CD4-positive, alpha-beta T cell treated with Interleukin-21 for 1 hour (primary cell): ENCODE measurements at places on chromosomes 1 and 21.
A peak's percentile ranks its signal among the peaks of the same experiment; 100 is the strongest.

DNA sequence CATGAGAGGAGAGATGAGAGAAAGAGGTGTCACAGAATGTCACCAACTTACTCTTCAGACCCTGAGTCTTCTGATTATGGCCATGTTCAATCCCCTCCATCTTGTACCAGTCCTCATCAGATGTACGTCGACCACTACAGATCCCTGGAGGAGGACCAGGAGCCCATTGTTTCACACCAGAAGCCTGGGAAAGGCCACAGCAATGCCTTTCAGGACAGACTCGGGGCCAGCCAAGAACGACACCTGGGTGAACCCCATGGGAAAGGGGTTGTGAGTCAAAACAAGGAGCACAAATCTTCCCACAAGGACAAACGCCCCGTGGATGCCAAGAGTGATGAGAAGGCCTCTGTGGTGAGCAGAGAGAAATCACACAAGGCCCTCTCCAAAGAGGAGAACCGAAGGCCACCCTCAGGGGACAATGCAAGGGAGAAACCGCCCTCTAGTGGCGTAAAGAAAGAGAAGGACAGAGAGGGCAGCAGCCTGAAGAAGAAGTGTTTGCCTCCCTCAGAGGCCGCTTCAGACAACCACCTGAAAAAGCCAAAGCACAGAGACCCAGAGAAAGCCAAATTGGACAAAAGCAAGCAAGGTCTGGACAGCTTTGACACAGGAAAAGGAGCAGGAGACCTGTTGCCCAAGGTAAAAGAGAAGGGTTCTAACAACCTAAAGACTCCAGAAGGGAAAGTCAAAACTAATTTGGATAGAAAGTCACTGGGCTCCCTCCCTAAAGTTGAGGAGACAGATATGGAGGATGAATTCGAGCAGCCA is 8.0 kb downstream of the ELOA start:
- DNase-seq: peak; percentile 55

GRCh38 chr1:26797627-26798026 is 9.9 kb downstream of the PIGV start:
- no peak for DNase-seq

DNA sequence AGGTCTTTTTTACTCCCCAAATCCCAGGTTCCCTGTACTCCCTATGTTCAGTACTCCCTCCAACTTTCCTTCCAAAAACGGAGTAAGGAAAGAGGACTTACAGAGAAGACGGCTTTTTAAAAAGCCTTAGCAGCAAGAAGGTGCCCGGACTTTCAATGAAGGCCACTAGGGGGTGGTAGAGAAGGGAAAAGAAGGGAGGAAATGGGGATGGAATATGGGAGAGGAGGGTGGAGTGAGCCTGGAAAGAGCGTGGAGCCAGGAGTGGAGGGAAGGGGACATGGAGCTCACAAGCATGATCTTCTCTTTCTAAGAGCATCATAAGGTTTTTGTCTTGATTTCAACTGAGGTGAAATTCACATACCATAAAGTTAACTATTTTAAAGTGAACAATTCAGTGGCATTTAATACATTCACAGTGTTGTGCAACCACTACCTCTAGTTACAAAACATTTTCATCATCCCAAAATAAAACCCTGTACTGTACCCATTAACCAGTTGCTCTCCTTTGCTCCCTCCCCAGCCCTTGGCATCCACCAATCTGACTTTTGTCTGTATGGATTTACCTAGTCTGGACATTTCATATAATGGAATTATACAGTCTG is 129.9 kb downstream of the ZNF281 start:
- peak; percentile 35 for DNase-seq

GRCh38 chr1:67524143-67525052 is 94.2 kb upstream of the SERBP1 start:
- no peak for DNase-seq

GRCh38 chr1:12549460-12550349 is 68.3 kb downstream of the DHRS3 start:
- no peak for DNase-seq

DNA sequence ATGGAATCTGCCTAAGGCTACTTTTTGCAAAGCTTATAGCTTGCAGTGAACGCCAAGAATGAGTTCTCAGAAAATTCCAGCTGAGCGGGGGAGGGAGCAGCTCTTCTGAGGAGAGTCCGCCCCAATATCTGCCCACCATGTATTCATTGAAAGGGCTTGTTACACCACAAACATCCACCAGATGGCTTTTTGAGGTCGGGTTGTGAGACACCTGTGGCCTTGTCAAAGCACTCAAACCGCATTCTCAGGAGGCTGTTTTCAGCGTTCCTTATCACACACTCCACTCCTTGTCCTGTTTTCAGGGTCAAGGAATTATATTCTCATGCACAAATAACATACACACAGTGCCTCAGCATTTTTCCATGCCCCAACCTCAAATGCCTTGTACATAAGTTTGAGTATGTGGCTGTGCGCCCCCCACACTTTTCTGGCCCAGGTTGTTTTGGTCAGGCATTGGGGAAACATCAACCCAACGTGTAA is 3.9 kb upstream of the C4BPB start:
- peak; percentile 70 for DNase-seq

- DNase-seq: no peak
These were observed 16.5 kb downstream of the NES start for GRCh38 chr1:156660752-156661112.

DNA sequence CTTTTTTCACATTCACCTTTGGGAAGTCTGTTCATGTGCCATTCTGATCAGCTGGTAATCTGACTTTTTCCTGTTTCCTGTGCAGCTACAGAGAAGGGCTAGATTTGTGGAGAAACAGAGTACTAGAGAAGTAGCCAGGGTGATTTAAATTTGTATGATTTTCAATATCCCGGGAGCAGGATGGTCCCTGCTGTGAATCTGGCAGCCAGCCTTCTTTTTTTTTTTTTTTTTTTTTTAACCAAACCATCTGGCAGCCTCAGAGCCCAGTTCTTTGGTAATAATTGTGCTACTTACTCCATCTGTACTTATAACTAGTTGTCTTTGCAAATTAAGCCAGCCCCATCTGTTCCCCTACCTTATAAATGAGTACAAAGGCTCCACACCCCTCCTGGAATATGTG is 248.6 kb upstream of the DEPDC1 start:
- DNase-seq: no peak

- no peak for DNase-seq
These were observed 404 bp upstream of the SCMH1 start for GRCh38 chr1:41242342-41243078.

DNA sequence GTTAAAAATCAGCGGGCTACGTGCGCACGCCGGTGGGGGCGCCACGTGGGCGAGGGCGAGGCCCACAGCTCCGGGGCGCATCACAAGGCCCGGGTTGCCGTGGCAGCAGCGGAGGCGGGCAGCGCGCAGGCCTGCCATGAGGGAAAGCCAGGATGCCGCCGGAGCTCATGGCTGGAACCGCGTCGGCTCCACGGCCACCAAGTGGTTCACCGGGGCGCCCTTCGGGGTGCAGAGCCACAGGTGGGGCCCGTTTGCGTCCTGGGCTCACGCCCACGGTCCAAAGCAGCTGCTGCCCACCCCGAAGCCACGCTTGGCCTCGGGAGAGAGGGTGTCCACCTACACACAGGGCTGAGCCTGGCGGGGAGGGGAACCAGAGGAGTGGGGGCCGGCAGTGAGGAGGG is 4.9 kb upstream of the TTC22 start:
- no peak for DNase-seq

DNA sequence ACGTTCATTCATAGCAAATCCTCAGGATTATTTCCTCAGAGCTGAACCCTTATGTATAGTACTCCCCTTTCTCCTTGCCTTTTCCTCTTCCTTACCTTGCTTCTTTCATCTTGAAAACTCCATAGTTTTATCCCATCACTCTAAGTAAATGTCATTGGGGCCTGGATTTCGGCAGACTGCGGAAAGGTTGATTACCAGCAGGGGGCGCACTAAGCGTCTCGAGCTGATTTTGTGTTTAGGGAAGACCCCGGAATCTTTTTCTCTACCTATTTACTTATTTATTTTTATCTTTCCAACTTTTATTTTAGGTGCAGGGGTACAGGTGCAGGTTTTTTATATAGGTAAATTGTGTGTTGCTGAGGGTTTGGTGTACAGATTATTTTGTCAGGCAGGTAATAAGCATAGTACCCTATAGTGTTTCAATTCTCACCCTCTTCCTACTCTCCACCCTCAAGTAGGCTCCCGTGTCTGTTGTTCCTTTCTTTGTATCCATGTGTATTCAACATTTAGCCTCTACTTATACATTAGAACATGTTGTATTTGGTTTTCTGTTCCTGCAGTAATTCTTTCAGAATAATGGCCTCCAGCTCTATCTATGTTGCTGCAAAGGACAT is 11.4 kb upstream of the MTARC1 start:
- DNase-seq: peak; percentile 11

DNA sequence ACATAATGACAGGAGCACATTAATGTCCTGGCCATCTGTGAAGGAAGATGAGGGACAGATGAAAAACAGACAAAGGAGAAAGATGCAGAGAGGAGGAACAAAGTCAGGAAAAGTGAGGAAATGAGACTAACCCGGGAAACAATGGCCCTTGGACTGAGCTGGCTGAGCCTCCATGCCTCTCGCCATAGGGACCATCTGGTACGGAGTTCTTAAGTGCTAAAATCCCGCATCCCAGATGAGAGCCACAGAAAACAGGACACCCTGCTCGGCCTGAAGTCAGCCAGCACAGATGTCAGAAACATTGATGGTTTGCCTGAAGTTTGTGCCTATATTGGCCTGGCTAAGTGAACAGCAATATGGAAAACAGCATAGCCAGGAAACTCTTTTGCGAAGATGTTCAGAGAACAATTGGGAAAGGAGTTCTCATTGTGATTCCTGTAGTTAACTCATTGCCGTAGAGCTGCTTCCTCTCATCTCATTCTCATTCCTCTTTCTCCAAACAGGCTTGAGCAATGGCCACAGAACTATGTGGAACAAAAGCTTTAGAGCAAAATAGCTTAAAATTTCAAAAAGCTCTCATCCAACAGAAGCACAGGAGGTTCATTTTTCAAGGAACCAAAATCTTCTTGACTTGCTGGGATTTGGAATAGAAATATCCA is 96.6 kb downstream of the ASTN1 start:
- no peak for DNase-seq

DNA sequence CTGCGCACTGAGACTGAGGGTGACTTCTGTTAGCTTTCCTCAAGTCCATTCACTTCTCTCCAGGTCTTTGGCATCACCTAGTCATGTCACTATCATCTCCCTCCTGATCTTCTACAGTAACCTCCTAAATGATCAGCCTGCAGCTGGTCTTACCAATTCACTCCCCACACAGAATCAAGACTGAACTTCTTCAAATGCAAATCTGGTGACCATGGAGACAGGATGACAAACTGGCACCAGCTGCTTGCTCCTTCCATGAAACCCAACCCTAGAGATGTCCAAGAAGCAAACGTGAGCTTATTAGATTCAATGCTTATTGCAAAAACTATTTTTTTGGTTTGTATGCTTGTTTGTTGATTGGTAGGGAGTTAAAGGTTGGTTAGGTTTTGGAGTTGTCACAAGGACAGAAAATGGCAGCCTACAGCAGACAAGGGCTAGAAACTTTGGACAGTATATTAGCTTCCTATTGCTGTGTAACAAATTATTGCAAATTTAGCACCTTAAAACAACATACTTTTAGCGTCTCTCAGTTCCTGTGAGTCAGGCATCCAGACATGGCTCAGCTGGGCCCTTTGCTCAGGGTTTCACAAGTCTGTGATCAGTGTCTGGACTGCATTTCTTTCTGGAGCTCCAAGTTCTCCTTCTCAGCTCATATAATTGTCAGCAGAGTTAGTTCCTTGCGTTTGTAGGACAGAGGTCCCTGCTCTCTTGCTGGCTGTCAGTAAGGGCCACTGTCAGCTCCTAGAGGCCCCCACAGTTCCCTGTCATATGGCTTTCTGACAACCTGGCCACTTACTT is 53.3 kb upstream of the GJA8 start:
- no peak for DNase-seq

- DNase-seq: no peak
These were observed 586 bp downstream of the COL24A1 start for GRCh38 chr1:86155807-86156565.

DNA sequence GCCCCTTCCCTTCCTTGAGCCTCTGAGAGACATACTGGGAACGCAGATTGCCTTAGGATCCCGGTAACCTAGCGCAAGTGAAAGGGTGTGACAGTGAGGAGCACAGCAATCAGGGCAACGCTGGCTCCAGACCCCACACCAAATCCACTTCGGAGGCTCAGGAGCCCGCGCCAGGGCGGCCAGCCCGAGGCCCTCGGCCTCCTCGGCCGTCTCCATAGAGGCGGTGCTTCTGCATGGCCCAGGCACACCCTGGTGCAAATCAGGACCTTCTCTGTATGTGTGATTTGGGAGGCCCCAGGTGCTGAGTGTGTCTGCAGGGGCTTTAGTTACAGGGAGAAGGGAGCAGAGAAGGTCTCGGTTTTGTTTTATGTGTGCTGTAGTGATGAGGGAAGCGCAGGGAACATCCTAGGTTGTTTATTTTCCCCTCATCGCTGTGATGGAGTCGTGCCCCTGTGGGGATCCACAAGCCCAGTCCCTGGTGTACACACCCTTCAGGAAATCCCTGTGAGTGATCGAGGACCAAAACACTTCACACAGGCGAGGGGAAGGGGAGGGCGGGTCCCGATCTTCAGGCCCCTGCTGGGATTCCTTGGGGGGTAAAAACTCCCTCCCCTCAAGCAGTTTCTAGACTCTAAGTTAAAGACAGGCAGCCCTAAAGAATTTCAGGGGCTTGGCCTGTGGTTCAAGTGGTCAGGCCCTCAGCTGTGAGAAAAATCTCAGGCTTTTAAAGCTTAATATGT is 9.4 kb downstream of the KIAA1614 start:
- no peak for DNase-seq

DNA sequence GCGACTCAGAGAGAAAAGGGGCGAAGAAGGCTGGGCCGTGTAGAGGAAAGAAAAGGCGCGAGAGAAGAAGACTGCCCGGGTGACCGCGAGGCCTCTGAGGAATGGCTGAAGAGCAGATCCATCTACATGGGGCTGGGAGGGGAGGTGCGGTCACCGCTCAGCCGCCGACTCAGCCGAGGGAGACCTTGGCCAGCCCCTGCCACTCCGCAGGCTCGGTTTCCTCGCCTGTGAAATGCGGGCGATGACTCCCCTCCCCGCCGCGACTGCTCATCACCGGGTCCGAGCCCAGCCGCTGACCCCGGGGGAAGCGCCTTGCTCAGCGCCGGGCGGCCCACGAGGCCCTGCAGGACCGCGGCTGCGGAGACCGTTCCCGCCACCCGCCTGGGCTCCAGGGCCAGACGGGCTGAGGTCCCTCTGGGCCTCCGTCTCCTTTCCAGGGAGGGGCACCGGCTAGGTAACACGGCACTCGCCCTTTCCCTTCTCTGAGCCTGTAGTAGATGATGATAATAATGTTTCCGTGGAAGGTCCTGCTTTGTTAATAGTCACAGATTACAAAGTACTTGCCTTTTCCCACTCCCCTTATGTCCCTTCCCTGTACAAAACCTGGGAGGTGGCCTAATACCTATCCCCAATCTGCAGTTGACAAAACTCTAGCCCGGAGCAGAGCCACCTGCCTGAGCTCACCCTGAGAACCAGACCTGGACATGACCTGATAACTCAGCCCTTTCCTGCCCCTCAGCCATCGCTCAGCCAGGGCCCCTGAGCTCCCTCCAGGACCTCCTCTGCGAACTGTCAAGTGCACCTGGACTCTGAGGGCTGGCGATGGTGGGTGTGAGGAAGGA is 1.6 kb upstream of the BSND start:
- DNase-seq: no peak

- DNase-seq: no peak
These were observed 1357.4 kb upstream of the ADGRL4 start for GRCh38 chr1:80363689-80364475.

GRCh38 chr1:154129391-154129970 is 25.4 kb downstream of the NUP210L start:
- no peak for DNase-seq

GRCh38 chr1:147527941-147528936 is 13.1 kb upstream of the BCL9 start:
- no peak for DNase-seq
